ENCODE measurements at places on chromosomes 2 and 18.

GRCh38 chr18:8657050-8657820 lies 48.0 kb downstream of the RAB12 start:
- DNase-seq = no peak

- DNase-seq = no peak
These were observed 86.0 kb downstream of the TACR1 start for GRCh38 chr2:75113231-75113869.

GRCh38 chr2:47041063-47041462 lies 114.0 kb downstream of the STPG4 start:
- DNase-seq = no peak

DNA sequence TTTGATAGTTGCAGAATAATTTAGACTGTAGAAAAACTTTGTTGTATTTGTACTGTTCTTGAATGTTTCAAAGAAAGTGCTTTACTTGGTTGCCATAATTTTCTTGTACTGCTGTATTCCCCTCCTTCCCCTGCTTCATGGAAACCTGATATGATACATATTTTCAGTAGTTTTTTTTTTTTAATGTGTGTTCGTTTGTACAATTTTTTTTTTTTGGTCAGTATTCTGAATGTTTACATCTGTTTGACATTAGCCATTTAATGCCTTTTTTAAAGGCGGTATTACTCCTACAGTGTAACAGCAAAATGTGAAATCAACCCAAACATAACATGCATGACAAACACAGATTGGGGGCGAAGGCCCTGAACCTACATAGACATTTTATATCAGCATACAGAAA lies 172.3 kb downstream of the ASXL3 start:
- no peak for DNase-seq

GRCh38 chr2:237097326-237097910 lies 11.7 kb downstream of the COPS8 start:
- DNase-seq = peak; percentile 50

- DNase-seq = no peak
These were observed 48.0 kb downstream of the ROCK2 start for GRCh38 chr2:11296401-11296800.

DNA sequence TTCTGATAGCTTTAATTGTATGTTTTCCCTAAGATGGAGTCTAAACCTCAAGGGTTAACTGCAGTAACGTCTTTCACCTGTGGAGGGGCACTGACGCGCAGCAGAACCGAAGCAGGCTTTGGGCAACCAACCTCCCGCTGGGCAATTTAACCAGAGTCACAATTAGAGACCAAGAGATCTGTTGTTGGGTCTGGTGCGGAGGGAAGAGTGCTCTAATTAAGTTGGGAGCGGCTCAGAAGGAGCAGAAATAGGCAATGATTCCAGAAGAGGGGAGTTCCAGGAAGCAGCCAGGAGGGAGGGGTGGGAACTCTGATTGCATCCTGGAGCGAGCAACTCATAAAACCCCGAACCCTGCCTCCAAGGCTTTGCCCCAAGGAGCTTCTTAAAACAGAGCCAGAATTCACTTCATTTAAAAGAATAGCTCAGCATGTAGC lies 245.8 kb downstream of the PAX3 start:
- no peak for DNase-seq

- no peak for DNase-seq
These were observed 380.8 kb upstream of the ACVR2A start for GRCh38 chr2:147463881-147464520.

DNA sequence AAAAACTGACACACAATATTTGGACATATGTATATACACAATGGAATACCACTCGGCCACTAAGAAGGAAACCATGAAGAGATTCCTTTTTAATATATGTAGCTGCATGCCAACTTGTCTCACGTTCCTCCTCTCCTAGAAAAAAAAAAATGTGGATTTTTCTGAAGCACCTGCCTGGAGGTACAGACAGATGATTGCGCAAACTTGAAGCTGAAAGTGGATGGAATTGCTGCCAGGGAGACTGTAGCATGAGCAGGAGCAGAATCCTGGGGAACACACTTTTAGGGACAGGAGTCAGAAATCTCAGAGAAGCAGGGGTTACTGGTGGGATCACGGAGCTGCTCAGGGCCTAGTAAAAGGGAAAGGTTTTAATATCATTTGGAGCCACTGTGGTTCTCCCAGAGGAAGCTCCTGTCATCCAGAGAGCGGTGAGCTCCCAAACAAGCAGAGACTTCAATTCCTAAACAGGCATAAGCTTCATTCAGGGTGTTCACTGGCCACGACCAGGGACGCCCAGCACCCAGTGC lies 640 bp upstream of the SPR start:
- DNase-seq = no peak

DNA sequence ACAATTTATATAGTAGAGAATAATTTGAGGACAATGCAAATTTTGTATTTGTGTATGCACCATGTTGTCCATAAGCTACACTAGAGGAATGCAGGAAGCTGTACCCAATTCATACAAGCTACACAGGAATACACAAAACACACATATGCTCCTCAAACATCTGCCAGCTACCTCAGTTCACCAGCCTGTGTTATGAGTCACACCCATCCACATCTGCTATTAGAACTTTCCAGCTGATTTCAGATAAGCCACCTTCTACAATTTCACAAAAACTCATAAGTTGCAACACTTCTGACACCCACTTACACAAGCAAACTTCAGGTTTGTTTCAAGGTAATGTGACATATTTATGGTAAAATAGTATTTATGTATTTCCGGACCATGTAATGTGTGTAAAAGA lies 438.9 kb downstream of the SATB2 start:
- DNase-seq = peak; percentile 12

DNA sequence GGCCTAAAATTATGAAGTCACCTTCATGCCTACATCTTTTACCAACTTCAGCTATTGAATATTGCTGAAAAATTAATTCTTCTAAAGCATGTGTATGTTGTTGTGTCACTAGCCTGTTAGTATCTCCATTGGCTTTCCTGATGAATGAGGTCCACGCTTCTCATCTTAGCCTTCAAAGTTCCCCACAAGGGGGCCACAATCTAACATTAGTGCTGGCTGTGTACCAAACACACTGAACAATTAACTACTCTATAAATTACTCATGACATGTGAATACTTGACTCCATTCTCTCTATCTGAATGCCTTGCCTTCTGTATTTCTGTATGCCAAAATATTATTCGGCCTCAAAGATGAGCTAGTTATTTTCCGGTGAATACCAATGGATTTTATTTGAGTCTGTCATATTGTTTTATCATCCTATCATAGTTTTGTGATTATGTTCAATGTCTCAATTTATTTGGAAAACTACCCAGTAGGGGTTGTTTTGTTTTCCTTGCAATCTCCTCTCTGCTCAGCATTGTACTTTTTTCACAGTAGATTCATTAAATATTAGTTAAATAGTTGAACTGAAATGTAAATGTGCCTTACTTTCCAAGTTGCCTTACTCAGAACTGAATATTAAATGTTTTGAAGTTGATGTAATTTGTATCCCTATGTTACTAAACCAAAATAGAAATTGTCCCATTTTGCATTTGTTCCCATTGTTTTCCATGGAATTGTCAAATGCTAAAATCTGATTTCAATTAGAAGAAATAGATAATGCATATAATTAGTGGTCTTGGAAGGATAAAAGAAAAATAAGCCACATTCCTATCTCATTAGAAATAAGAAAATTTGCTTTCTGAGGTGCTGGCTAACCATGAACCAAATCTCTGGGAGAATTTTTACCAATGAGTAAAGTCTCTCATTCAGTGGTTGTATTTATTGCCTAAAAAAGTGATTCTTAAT lies 208.4 kb upstream of the COL3A1 start:
- DNase-seq = peak; percentile 63

DNA sequence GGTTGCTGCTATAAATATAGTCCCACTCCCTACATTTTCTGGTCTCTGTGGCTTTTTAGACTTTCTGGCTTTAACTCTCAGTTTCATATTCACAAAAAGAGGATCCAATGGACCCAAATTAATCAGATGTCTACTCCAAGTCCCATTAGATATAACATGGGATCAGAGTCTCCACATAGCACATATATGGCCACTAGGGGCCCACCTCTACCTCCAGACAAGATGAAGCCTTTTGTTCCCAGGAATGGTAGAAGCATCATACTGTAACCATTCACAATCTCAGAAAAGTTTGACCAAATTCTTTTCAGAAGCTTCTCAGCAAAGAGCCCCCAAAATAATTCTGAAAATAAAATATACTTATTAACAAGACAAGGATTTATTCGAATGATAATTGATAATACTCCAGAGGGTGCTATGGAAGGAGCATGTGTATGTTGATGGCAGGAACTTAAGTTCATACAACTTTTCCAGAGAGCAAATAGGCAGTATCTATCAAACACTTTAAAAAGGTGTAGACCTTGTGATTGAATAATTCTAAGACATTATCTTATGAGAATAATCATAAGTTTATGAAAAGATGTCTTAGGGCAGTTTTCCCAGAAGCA lies 382.3 kb upstream of the CRIM1 start:
- DNase-seq = peak; percentile 57
